ENCODE measurements at places on chromosomes 7 and 10. TPM values are rescaled to one million over a fixed set of nuclear protein-coding genes. Genes with fewer than 3 reads are reported as not detected.

Gene DEPP1
- not detected for total RNA-seq

Gene MKX
- not detected for total RNA-seq

Gene TMEM254
- total RNA-seq: 5.6 TPM

Gene SERPINE1
- total RNA-seq: 0.11 TPM

GRCh38 chr10:42878821-42879195 lies 96.2 kb downstream of the BMS1 start:
- DNase-seq: no peak

GRCh38 chr7:19024261-19024660 lies 93.2 kb downstream of the TWIST1 start:
- no peak for DNase-seq

DNA sequence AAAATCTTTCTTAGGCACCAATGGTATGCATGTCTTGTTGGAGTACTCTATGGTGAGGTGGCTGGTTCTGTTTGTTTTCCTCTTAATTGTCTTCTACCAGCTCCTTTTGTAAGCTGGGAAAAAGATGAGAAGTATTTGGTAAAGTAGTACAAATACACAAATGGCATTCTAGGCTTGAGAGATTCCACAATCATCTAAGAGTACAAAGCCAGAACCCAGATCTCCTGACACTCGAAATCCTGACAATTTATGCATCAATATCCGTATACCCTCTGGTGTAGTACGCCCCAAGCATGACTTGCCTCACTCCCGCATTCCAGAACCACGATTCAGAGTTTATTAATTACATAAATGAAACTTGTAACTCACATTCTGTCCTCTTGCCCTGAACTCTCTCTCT lies 43.5 kb downstream of the CDCA7L start:
- DNase-seq: no peak

- DNase-seq: no peak
These were observed 6.1 kb upstream of the CREB5 start for GRCh38 chr7:28406192-28406591.

DNA sequence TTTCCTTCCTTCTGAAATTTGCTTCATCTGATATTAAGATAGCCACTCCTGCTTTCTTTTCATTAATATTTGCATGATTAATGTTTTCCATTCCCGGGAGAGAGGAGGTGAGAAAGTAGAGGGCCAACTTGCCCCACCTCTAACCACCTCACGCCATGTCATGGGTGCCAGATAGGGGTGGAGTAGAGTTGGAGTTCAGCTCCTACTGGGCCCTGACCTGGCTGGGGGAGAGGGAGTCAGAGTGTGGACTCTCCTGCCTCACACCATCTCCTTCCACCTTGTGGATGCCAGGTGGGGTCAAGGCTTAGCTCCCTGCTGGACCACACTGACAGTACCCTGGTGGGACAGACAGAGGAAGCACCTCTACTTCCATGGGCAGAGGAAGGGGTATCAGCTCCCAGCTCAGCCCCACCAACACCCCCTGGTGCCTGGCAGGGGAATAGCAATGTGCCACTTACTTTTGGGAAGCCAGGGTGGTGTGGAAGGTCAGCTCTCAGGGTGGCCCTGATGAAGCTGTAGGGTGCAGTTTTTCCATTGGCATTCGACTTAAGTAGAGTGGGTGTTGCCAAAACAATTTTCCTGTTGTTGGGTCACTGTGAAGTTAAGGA lies 28.0 kb downstream of the CHST12 start:
- DNase-seq: peak; percentile 49

- no peak for DNase-seq
These were observed 7.9 kb upstream of the NUDCD3 start for GRCh38 chr7:44498230-44498954.
